ENCODE measurements at places on chromosomes 3 and 15.

- DNase-seq = no peak
These were observed 63.1 kb downstream of the TNIK start for GRCh38 chr3:171397089-171397488.

DNA sequence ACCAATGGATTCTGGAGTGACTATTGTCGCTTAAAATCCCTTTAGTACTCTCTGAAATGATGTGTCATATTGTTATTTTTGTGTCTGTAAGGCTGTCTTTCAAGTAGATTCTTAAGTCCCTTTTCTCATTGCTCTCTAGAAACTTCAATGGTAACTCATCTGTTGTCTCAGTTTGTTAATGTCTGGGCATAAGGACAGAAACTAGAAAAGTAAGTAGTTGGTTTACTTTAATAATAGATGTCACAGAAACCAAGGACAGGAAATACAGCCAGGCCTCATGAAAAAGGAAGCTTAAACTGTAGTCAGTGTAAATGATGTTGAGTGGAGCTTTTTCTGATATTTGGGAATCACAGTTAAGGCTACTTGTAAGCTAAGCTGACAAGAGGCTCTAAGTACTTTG lies 730.2 kb upstream of the DPPA4 start:
- no peak for DNase-seq

GRCh38 chr3:111956449-111956848 lies 22.4 kb upstream of the ABHD10 start:
- DNase-seq = no peak

DNA sequence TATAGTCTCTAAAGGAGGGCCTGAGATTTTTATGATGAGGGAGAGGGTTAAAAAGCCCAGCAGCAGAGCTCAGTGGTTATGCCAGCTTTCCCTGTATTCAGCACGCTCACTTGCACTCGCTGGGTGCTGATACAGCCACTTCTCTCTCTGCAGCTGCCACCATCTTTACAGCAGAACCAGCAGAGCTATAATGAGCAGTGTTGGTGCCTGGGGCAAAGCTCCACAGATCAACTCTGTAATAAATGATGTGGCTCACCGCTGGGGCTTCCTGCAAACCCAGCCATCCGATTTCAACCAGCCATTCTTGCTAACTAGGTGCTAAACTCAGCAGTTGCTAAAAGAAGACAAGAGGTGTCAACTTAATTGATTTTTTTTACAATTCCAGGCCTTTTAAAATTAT lies 48.0 kb downstream of the ARNT2 start:
- DNase-seq = no peak

GRCh38 chr3:117261983-117262421 lies 552.4 kb downstream of the TUSC7 start:
- DNase-seq = no peak
